AG04449 (cell line): ENCODE measurements at places on chromosomes 2 and 18.
A peak's percentile ranks its signal among the peaks of the same experiment; 100 is the strongest.

DNA sequence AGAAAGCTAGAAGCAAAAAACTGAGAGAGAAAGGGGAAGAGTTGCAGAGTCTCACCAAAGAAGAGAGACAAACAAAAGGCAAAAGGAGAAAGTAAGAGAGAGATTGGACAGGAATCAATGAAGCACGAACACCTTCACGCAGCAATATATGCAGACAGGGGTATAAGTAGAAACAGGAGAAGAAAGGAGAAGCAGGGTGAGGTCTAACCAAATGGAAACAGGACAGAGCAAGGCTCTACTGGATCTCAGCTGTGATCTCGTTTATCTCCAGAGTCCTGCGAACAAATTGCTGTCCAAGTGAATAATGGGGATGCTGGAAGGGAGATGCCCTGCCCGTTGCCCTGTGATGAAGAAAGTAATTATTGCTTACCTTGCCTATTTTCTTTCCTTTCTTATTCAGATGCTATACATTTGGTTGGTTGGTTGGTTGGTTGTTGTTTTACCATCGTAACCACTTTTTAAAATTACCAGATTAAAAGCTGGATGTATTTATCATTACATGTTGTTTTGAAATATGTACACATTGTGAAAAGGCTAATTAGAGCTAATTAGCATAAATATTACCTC is 34.0 kb downstream of the SP100 start:
- DNase-seq, result no peak

DNA sequence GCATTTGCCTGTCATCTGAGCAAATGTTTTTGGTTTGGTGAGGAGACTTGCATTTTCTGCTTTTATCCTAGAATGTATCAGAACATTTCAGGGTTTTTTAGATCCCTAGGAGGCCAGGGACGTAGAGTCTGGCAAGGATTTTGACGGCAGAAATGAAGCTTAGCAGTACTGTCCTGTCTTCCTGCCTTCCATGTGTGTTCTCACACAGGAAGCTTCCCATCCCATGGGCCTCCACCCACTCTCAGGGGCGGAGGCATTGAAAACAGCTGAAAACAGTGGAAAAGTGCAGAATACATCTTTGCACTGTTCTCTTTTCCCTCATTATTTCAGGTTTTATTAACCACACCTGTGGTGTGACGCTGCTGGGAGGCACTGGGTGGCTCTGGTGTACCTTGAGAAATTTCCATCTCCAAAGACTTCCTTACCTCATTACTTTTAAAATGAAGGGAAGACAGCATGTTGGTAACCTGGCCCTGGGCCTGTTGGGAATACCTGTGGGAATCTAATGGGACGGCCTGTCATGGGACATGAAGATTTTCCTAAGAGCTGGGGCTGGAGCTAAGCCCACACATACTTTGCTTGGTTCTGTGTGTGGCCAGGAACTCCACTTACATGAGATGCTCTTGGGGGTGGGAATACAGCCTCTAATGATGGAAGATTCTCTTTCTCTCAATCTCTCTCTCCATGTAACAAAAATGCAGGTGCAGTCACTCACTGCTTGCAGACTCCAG is 20.5 kb downstream of the PCARE start:
- DNase-seq, result no peak

DNA sequence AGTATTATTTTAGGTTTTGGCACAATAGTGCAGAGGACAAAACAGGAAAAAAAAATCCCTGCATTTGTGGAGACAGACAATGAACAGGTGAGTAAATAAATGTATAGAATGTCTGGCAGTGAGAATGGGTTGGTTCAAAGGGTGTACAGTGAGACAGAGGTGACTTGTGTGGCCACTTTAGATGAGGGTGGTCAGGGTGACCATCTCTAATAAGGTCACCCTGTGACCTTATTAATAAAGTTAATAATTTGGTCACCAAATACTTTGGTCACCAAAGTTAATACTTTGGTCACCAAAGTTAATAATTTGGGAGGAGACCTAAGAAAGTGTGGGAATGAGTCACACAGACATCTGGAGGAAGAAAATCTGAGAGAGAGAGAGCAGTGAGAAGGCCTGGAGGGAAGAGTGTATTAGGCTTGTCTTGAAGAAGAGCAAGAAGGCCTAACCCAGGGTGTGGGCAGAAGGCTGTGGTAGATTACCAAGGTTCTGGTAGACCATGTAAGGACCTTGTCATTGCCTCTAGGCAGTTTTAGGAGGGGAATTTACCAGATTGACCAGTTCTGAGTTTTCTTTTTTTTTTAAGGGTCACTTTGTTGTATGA is 1368.4 kb upstream of the CELF4 start:
- no peak for DNase-seq

GRCh38 chr2:28752631-28753376 is 1.2 kb downstream of the PPP1CB start:
- DNase-seq, result no peak

DNA sequence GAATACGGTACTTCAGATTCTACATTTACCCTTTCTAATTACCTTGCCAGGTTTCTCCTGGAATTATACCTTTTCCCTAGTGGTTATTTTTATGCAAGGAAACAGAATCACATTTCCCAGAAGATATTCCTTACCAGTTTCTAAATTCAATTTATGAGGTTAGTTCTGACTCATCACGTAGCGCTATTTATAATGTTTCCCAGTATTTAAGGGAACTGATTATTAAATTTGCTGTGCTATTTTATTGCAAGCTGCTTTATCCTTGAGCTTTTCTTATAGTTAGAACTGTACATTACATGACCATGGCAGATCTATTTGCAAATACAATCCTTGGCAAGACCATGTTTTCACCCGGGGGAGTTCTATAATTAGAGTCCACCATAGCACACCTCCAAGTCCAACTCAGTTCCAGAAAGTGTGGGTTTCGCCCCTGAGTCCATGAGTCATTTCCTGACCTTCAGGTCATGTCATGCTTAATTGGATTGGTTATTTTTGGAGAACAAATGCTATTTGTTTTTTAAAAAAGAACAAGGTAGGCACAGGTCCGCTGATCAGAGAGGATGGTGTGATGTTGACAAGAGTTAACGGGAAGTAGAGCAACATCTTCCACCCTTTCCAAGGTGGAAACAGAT is 126.6 kb downstream of the ZNF532 start:
- DNase-seq, result no peak

GRCh38 chr2:207993151-207993763 is 32.1 kb downstream of the PLEKHM3 start:
- peak; percentile 14 for DNase-seq

DNA sequence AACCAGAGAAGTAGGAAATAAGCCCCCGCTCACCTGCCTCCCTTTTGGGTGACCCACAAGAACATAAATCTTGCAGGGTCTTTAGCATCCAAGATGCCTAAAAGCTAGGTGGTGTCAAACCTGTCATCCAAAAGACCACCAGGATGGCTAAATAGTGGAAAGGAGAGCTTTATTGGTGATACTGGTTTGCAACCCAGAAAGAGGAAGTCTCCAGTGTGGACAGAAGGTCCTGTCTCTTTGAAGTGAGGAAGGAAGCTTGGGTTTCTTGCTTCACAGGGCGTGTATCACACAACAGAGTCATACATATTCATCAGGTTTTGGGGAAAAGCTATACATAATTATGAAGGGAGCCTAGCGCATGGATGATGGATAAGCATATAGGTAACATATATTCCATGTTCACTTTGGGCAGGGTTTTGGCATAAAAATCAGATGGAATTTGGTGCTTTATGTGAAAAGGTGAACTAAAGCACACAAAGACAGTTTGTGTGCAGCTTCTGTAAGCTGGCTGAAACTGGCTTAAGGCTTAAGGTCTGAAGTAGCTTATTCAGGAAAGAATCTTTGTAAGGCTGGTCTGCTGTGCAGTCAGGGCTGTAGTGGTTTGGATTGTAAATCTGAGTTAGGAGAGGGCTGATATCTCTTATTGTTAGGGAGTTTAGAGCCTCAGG is 102.2 kb upstream of the MSH2 start:
- DNase-seq, result no peak

GRCh38 chr2:241659150-241659739 is 21.8 kb downstream of the ATG4B start:
- DNase-seq, result no peak

DNA sequence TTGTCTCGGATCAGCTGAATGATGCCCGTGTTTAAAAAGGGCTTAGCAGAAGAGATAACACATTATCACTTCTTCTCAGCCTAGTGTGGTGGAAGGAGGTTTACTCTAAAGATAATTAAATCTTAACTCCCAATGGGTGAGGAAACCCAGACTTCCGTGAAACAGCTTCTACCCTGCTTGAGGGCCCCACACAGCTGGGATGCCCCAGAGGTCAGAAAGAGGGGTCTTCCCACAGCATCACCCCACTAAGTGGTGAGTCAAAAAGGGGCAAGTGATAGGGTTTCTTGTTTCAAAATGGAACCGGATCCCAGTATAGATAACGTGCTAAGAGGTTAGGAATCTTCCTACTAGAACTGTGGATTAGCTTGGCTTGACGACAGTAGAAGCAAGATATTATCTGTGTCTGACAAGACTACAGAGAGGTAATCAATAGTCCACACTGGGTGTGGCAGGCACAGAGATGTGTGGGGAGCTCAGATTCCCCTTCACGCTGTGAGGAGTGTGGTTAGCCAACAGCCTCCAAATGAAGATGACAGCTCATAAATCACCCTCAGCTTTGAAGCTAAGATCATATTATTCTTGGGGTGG is 129.6 kb upstream of the COPS8 start:
- no peak for DNase-seq

GRCh38 chr2:159201360-159202063 is 85.0 kb downstream of the WDSUB1 start:
- DNase-seq, result peak; percentile 36

- no peak for DNase-seq
Observed at GRCh38 chr18:58996696-58997095, 132.0 kb downstream of the ZNF532 start.

GRCh38 chr18:58590839-58591238 is 38.1 kb downstream of the ALPK2 start:
- DNase-seq, result no peak

DNA sequence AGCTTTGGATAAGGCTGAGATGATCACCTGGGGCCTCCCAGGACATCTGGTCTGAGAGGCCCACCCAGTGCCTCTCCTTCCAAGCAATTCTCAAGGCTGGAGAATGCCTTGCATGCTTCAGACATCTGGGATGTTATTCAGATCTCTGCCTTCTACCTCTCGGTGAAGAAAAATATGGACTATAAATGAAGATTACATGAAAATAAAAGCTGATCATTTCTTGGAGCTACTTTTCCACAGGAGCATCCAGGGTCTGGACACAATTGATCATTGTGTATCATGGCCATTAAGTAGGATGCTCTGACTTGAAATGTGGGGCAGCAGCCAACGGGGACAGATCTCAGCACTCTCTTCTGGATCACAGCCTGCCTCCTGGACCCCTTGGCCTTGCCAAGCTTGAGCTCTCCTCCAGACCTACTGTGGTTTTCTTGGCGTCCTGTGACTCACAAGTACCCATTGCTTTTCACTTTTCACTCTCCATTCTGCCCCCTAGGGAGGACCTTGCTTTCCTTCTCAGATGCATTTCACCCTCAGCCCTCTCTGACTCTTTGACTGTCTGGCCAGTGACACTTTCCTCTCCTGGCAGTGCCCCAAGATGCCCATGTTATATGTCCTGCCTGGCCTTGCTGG is 203.1 kb downstream of the INSIG2 start:
- DNase-seq, result no peak

GRCh38 chr2:123438251-123438650 is 586.8 kb upstream of the CNTNAP5 start:
- no peak for DNase-seq
